Type B pancreatic cell (in vitro differentiated cells): ENCODE measurements at places on chromosomes 4 and X. TPM values are rescaled to one million over a fixed set of nuclear protein-coding genes. Genes with fewer than 3 reads are reported as not detected.

The CXCL9 gene
- total RNA-seq: not detected in 2 replicates

The RNF150 gene
- total RNA-seq: 7.3 and 34.0 TPM in 2 replicates

The TLR1 gene
- 0.36 and 0.55 TPM in 2 replicates for total RNA-seq

The SRPX2 gene
- 7.7 and 13.6 TPM in 2 replicates for total RNA-seq

The CCNQ gene
- total RNA-seq: 19.0 and 19.9 TPM in 2 replicates

- no peak for DNase-seq
These were observed 66.3 kb downstream of the SMC1A start for GRCh38 chrX:53356186-53356585.

DNA sequence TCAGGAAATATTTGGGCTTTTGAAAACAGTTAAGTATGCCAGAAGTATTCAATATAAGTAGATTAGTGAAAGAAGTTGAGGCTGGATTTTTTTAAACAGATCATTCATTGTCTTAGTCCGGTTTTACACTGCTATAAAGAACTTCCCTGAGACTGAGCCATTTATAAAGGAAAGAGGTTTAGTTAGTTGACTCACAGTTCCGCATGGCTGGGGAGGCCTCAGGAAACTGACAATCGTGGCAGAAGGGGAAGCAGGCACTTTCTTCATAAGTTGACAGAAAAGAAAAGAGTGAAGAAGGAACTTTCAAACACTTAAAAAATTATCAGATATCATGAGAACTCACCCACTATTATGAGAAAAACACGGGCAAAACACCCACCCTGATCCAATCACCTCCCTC, 31.1 kb upstream of the CYLC1 start:
- DNase-seq: no peak

DNA sequence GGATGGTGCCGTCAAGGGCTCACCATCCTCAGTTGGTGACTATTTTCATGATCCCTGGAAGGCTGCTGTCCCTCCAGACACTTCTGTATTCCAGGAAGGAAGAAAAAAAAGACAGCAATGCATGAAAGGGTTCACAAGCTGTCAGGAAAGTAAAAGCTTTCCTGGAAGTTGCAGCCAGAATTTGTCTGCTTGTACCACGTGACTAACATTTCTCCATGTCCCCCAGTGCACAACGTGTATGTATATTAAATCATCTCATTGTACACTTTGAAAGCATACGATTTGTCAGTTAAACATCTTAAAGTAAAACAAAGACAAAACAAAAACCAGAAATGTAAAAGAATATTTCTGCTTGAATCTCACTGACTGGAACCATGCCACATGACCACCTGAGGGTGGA, 127.4 kb upstream of the CLNK start:
- no peak for DNase-seq

DNA sequence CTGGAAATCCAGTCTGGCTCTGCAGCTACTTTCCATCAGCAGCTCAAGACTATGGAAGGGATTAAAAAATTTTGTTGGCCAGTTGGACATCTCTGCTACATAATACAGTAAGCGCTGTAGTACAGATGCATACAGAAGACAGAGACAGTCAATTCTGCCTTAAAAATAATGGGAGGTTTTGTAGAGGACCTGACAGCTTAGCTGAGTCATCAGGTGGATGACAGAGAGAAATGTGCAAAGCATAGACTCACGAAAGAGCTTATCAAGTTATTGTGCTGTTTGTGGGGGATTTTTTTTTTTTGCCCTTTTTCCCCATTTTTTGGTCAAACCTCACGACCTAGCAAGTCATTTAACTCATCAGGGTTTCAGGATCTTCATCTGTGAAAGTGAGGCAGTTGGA, 149.0 kb upstream of the SCML1 start:
- no peak for DNase-seq

DNA sequence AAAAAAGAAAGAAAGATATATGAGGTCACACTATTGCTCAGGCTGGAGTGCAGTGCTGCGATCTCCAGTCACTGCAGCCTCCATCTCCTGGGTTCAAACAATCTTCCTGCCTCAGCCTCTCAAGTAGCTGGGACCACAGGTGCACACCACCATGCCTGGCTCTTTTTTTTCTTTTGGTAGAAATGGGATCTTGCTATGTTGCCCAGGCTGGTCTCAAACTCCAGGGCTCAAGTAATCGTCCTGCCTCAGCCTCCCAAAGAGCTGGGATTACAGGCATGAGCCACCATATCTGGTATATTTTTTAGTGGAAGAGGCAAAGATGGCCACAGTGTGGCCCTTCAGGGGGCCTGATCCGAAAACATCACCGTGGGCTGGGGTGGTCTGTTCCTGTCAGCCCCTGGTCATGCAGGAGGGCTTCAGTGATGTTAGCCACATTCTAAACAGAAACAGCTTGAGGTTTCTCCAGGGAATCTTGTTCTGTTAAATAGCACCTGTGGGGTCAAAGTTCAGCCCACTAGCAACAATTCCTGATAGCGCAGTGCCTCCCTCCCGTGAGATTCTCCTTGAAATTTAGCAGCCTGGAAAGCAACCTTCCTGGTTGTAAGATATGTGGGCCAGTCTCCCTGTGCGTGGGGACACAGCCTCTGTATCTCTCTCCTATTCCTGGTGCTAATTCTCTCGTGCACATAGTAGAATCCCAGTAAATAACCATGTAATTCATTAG, 7.3 kb upstream of the DHRSX start:
- DNase-seq: no peak

DNA sequence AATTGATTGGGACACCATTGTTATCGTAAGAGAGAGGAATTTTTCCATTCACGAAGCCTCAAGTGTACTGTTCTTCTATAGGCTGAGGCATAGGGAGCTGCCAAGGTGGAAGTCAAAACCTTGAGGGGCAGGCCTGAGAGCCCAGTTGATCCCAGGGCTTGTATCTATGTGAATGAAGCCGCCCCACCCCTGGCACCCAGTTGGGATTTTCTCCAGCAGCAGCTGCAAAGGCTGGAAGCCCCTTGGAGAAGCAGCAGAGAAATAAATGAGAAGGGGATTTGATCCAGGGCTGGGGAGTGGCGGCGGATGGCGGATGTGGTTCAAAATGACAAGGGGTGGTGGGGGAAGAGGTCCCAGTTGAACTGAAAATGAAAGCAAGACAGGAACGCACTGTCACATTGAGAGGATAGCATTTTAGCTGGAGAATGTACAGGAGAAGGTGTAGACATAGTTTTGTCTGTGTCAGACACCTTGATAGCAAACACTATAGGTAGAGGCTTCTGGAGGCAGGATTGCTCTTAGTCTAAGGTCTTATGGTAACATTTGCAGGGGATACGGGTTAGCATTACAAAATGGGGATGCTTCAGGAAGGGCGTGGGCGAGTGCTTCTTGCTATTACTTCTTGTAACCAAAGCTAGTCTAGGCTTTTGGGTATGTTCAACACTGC, 32.6 kb downstream of the DOCK11 start:
- no peak for DNase-seq

- no peak for DNase-seq
These were observed 144.3 kb upstream of the KLF3 start for GRCh38 chr4:38519666-38520065.

DNA sequence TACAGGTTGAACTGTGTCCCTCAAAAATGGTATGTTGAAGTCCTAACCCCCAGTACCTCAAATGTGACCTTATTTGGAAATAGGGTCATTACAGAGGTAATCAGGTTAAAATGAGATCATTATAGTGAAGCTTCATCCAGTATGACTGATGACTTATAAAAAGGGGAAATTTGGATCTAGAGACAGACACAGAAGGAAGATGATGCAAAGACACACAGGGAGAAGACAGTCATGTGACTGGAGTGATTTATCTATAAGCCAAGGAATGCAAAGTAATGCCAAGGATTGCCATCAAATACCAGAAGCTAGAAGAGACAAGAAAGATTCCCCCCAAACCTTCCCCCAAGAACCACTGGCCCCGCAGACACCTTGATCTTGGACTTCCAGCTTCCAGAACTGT, 155.2 kb downstream of the RBMX2 start:
- DNase-seq: no peak

DNA sequence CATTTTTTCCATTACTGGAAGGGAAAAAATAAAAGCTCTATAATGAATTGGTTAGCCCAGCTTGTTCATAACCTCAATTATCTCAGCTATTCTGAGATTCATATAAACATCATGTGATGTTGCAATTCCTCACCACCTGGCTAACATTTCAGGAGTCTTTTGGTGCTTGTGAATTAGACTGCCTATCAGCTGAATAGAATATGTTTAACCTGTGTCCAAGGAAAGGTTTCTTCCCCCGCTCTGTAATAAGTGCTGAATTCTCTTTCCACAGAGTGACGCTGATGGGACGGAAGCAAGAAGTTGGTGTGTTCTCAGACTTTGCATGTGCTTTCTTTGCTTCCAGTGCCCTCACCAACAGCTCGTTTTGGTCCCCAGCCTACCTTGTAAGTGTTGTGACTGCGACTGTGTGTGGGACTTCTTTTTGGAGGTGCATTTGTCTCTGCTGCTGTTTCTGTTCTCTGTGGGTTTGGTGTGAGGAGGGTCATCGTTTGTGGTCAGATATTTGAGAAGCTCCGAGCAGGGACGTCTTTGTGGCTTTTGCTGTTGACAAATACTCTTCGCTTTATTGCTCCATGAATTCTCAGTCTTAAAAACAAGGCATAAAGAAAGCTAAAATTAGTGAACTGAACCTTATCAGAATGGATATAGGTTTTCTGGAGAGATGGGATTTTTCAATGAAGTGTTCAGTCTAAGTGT, 61.7 kb downstream of the PPARGC1A start:
- no peak for DNase-seq

- DNase-seq: no peak
These were observed 4.3 kb downstream of the MGST2 start for GRCh38 chr4:139669890-139670289.

- DNase-seq: no peak
These were observed 315.5 kb upstream of the ADGRL3 start for GRCh38 chr4:60884587-60884986.

GRCh38 chrX:66046612-66047235, 6.8 kb upstream of the VSIG4 start:
- DNase-seq: no peak

GRCh38 chr4:1049591-1049905, 38.1 kb downstream of the FGFRL1 start:
- DNase-seq: no peak

GRCh38 chr4:36388710-36389109, 107.3 kb downstream of the DTHD1 start:
- no peak for DNase-seq

DNA sequence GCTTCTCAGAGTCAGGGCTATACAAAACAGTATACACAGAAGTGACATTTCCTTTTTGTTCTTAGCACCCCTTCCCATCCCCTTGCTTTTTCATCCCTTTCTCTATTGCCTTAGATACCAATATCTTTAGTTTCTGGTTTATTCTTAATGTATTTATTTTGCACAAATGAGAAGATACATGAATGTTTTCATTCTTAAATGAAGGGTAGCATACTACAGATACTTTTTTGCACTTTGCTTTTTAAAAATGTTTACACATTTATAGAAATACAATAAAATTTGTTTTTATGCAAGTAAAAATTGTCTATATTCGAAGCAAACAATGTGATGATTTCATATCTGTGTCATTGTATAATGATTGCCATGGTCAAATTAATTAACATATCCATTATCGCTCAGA, 33.1 kb downstream of the TSPAN7 start:
- DNase-seq: no peak

- no peak for DNase-seq
These were observed 178.8 kb downstream of the DCLK2 start for GRCh38 chr4:150256841-150257730.

DNA sequence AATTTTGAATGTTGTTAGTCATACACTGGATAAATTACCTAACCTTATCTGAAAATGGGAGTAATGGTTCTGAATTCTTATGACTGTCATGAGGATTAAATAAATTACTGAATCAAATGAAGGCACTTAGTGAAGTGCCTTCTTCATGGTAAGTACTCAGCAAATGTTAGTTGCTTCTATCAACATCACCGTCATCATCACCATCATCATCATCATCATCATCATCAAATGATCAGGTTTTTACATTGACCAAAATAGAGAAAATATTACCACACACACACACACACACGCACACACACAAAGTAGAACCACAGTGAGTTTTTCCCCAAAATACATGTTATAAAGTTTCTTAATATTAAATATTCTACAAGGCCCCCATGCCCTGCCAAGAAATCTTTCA, 368.3 kb upstream of the FGF13 start:
- no peak for DNase-seq

DNA sequence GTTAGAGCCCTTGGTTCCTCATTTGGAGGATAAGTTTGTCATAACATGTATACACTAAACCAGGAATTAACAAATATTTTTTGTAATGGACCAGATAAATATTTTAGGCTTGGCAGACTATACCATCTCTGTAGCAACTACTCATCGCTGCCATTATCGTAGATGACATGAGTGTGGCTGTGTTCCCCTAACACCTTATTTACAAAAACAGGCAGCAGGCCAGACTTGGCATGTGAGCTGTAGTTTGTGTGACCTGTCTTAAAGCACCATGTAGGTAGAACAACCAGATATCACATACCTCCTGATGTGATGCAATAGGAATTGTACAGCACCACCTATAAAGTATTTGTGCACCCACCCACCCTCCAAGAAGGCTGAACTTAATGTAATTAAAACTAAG, 82.0 kb downstream of the RASGEF1B start:
- DNase-seq: no peak

- no peak for DNase-seq
These were observed 781.4 kb downstream of the KLHL13 start for GRCh38 chrX:117335209-117335608.

DNA sequence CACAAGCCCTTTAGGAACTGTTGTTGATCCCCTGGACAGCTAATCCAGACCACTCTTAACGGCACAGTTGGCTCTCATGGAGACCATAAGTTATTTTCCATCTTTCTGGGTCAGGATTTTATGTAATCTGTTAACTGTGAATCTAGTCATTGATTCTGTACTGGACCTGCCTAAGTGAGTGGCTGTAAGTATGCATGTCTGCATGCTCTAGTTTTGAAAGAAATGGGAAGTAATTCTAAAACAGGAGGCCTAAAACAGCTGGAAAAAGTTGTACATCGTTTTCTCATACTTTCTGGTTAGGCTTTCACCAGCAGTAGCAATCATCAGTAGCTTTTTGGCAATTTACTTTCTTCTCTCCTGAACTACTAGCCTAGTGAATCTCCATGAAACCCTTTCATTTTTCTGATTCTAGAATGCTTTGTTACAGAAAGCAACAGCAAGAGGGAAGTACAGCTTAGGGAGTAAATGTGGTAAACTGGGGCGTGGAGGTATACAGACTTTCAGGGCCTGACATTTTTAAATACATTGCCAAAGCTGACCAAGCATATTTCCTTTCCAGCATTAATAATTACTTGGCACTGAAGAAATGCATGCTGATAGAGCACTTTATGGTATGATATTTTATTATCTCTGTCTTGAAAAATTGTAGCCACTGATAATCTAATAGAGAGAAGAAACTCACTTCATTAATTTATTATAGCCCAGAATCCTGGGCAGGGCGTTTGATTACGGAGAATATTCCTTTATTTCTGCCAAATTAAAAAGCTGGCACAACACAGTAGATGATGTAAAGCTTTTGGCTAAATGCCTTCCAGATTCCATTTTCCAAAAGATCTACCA, 202.7 kb downstream of the BANK1 start:
- no peak for DNase-seq

DNA sequence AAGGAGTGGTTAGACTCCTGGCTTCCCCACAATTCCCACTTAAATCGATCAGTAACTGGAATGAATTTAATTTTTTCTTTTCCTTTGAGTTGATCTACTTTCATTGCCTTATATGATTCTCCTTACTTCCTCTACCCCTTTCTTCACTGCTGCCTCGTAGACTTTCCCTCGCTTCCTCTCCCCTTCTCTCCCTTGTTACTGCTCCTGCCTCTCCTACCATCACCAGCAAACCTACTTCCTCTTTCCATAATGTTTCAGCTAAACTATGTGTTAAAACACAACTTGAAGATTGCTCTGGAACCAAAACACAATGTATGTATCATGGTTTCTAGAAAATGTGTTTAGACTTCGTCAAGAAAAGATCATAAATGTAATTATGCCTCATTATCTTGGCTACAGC, 132.0 kb upstream of the TET2 start:
- no peak for DNase-seq
